ENCODE measurements at places on chromosomes 11 and 22.

GRCh38 chr11:59754859-59755700, at the start of gene STX3:
TSS of gene STX3 (plus strand) at chr11:59755376. CDS start at chr11:59755606, 230 bp downstream.
- no peak for DNase-seq

DNA sequence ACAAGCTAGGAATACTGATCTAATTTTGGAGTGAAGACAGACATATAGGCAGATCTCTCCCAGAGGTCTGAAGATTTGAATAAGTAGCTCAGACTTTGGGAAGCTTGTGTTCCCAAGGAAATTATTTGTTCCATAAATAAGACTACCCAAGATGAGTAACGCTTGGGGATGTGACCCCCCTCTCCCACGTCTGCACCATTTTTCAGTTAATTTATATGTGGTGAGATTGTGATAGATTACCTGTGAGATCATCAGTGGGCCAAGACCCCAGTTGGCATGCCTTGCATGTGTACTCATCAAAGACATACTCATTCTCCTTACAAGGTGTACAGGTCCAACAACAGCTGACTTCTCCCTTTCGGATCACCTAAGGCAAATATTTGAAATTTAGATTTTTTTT, 252.8 kb upstream of the CTSC start:
- no peak for DNase-seq

DNA sequence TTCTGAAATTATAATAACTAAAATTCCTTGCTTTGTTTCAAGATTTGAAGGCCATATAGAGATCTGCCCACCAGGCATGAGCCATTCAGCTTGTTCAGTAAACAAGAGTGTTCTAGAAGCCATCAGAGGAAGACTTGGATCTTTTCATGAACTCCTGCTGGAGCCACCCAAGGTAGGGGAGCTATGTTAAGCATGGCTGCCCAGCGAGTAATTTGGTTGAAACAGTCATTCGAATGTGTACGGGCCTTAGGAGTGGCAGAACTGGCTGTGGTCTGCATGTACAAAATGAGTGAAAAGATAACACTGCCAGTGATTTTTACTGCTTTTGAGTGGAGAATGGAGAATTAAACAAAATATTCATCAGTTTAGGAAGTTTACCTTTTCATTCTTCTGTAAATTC, 103.7 kb downstream of the PPP6R3 start:
- DNase-seq: no peak

GRCh38 chr22:18997306-18997924, 61.3 kb upstream of the PRODH start:
- no peak for DNase-seq

- no peak for DNase-seq
These were observed 2216.6 kb upstream of the RAG2 start for GRCh38 chr11:38814670-38815069.

Measured in SK-N-MC (cell line).